CD4-positive, alpha-beta T cell treated with Interleukin-2 at 100 ng/mL for 4 hours (primary cell): ENCODE measurements at places on chromosomes 4 and X.
A peak's percentile ranks its signal among the peaks of the same experiment; 100 is the strongest.

DNA sequence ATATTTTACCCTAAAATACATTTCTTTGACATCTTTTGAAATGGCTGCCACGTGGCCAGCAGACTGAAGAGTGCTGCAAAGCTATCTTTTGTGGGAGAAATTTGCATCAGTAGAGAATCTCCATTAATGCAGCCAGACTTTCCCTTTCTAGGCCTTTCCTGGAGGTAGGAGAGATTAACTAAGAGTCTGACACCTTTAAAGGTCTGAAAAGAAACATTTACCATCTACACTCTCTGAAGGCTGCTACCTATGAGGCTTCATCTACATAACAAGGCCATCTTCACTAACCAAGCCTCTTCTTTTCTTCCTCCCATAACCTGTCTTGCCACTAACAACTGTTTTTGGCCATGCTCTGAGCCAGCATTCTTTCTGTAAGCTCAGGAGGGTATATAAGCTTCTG lies 17.8 kb upstream of the SPRY1 start:
- no peak for DNase-seq

GRCh38 chrX:39425124-39425806 lies 624.0 kb downstream of the MID1IP1 start:
- DNase-seq = no peak

GRCh38 chr4:40194602-40195161 lies 2.1 kb upstream of the RHOH start:
- peak; percentile 74 for DNase-seq

DNA sequence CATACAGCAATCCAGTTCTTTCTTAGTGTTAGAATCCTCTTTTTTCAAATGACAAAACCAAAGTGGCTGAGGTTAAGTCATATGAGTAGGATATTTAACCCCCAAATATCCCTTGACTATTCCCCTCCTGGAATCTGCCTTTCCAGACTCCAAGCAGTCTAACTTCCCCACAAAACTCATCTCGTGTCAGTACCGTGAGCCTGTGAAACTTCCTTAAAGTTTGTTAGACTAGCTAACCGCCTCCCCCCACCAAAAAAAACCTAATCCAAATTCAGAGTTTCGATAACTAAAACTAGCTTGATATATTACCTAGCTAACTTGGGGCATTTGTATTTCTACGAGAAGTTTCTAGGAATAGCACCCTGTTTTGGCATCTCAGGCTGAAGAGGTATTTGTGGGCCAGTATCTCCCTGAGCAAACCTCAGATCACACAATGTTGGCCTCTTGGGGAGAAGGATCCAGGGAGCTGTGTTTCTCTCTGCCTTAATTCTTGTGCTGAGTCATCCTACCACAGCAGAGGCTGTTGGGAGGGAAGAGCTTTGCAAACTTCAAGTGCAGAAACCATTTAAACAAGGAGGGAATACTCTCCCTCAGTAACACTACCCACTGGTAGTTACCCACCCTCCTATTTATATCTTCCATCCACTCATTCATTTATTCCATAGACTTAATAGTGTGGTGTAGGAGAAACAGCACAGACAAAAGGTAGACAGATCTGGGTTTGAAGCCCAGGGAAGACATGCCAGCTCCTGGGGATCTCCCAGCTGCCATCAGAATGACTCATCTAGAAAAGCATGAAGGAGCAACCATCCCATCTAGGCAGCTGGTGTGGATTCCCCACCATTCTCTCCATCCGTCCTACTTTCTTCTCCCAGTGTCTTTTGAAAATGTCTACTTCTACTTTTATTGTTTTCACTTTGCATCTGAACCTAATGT lies 39.3 kb upstream of the TXK start:
- DNase-seq = no peak

GRCh38 chrX:112735147-112735546 lies 55.4 kb upstream of the LHFPL1 start:
- DNase-seq = no peak

GRCh38 chr4:25775166-25775565 lies 87.6 kb downstream of the SEL1L3 start:
- DNase-seq = no peak

DNA sequence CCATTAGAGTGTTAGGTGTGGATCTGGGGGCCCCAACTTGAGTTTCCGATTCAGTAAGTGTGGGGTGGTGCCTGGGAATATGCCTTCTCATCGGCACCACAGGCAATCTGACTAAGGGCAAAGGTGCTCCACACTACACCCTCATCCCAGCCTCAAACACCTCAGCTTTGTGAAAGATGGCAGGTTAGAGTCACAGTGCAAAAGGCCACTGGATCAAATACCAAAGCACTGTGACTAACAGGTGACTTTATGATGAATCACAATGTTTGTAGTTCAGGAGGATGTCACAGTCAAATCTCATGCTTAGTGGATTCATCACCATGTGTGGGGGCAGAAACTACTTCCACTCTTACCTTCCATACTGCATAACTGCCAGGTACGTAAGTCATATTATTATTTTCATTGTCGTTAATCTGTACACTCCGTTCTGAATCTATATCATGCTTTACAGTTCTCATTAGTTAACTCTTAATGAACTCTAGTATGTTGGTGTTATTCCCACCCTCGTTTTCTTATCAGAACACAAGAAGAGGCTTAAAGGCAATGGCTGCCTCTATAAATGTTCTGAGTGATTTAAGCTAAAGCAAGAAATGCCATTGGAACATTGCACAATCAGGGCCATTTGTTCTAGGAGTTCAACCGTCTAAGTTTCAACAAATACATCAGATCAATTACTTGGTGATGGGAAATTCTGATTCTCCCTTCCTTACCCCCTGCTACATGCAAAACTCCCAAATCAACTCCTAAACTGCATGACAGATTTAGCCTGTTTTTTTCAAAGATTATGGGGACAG lies 50.2 kb downstream of the PRKG2 start:
- no peak for DNase-seq

- no peak for DNase-seq
Measured at GRCh38 chr4:112448306-112449132, 67.5 kb downstream of the NEUROG2 start.

- no peak for DNase-seq
Measured at GRCh38 chr4:42787079-42787463, 105.4 kb upstream of the GRXCR1 start.

DNA sequence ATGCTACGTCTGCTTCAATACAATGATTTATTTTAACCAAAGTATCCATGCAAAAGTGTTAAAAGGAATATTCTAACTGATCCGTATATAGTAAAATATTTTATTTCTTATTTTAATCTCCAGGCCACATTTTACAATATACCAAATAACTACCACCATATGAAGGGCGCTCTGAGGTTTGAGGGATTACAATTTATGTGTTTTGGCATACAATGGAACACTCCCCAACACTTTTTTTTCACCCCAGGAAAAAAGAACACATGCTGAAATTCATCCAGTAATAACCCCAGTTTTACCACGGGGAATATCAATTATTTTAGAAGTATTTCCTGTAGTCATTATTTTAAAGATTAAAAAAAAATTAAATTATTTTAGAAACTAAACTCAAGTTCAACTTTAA lies 65.4 kb downstream of the APBB2 start:
- DNase-seq = no peak

DNA sequence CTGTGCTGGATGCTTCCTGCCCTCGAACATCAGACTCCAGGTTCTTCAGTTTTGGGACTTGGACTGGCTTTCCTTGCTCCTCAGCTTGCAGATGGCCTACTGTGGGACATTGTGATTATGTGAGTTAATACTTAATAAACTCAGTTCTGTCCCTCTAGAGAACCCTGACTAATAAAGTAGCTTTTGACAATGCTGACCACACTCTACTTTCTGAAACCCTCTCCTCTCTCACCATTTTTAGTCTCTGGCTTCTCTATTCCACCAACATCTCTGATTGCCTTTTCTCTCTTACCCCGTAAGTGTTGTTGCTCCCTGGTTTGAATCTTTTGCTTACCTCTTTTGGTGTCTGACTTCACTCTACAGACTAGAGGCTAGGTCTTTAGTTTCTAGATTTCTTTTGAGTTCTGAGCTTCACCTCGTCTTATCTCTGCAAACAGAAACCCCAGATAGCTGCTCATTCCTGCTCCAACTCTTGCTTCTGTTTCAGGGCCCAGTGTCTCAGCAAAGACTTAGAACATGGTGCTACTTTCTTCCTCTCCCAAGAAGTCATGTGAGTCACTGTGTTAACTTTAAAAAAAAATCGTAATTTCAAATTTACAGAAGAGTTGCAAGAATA lies 11.4 kb downstream of the TMSB4X start:
- DNase-seq = no peak

GRCh38 chrX:23799469-23800065 lies 16.6 kb downstream of the SAT1 start:
- no peak for DNase-seq

DNA sequence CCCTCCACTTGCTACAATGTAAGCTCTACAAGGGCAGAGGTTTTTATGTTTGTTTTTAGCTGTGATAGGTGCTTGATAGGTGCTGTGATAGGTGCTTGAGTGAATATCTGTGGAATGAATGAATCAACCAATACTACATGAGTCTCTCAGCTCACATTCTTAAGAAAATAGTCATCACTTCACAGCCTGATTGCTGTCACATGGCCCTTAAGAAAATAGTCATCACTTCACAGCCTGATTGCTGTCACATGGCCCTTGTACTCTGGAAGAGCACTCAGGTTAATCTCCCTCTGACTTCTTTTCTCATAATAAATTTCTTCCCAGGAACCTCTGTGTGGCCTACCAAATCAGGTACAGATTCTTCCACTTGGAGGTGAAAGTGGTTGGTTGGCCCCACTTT lies 335.2 kb downstream of the TENM3 start:
- DNase-seq = no peak

GRCh38 chr4:153063490-153063889 lies 127.4 kb downstream of the FHDC1 start:
- no peak for DNase-seq

DNA sequence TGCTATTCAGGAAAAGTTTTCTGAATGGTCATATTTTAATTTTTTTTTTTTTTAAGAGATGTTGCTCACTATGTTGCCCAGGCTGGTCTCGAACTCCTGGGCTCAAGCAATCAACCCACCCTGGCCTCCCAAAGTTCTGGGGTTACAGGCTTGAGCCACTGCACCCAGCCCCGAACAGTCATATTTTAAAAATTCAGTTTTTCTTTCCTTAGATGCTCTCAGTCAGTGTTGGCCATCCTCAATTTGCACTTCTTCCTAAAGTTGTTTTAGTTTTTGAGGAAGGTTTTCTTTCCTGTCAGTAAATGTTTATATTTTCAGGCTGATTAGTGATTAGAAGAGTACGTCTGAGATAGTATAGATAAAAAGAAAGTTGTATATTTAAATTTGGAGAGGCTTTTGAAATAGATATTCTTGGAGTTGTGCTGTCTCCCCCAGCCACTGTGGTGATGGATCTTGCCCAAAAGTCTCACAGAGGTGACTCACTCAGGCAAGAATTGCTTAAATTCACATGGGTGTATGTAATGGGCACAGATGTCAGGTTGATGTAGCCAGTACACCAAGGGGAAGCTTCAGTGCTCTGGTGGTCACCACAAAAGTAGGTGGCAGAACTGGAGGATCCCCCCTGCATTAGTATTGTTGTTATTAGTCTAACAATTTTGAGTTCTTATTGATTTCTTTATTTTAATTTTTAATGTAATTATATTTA lies 72.2 kb upstream of the ELOVL6 start:
- DNase-seq = no peak

DNA sequence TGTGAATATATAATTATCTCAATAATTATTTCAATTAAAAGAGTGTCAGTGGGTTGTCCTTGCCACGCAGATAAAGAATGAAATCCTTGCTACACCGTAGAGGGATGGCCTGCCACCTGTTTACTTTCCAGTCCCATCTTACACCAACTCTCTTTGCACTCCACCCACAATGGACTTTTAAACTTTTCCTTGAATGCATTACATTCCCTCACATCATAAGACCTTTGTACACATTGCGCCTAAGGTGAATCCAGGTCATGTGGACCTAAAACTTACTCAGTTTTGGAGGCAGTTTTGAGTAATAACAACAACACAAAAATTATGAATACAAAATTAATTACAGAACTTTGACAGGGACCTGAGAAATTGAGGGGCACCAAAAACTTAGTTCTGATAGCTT lies 78.7 kb upstream of the PDE5A start:
- no peak for DNase-seq

GRCh38 chrX:153981771-153982533 lies 9.4 kb downstream of the TMEM187 start:
- peak; percentile 67 for DNase-seq

DNA sequence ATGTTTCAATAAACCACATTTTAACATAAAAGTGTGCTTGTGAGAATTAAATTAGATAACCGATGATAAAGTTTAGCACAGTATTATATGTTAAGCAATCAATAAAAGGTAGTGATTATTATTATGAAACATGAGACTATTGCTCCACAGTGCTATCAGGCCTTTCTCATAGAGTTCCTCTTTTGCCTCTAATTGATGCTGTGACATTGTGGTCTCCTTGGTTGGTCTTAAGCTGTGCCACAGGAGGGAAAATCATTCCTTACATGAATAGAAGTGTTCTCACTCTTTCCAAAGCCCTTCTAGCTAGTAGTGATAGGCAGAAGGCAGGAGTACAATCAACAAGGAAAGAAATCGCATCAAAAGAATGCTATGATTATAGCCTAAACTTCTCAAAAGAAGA lies 9.2 kb upstream of the PDHA2 start:
- DNase-seq = no peak

GRCh38 chr4:86220121-86220520 lies 139.7 kb downstream of the MAPK10 start:
- DNase-seq = no peak

GRCh38 chr4:75686346-75686745 lies 13.1 kb upstream of the G3BP2 start:
- DNase-seq = peak; percentile 51

GRCh38 chr4:153521478-153521877 lies 55.3 kb downstream of the TMEM131L start:
- DNase-seq = no peak

DNA sequence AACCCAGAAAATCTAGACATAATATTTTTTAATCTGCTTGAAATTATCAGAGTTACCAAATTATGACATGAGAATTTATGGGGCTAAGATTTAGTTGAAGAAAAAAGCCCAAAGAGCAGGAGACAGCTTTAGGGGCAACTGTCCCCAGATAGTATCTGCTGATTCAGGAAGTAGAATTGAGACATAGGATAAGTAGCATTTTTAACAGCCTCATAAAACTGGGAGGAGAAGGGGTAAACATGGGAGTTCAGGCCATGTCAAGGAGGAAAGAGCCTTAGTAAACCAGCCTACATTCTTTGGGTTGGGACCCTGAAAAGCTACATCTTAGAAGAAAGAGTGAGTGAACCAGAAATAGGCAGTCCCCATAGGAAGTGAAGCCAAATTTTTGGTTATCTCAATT lies 9.7 kb upstream of the RAB28 start:
- DNase-seq = no peak
